ENCODE measurements at places on chromosomes 6 and 20.

DNA sequence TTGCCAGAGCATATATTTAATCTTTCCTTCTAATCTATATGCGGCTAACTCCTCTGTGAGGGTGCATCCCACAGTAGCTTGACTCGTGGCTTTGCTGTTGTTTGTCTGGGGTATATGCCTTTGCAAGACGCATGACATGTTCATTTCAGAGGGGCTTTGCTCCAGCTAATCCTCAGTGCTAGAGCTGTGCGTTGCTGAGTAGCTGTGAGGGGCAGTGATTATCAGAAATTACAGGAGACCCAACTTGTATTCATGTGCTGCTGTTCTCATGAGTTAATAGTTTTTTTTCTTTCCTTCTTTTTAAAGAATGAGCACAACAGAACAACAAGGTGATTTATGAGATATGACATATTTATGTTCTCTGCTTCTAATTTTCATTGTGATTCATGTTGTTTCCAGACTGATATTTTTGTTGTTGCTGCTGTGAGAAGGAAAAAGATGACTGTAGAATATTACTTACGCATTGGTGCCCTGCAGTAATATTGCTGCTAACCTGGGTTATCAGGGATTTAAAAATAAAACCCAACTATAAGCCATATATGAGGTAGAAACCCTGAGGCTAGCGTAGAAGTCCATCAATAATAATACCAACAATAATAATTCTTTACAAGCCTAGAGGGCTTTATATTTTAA is 168.3 kb downstream of the KLHL32 start:
- no peak for DNase-seq

DNA sequence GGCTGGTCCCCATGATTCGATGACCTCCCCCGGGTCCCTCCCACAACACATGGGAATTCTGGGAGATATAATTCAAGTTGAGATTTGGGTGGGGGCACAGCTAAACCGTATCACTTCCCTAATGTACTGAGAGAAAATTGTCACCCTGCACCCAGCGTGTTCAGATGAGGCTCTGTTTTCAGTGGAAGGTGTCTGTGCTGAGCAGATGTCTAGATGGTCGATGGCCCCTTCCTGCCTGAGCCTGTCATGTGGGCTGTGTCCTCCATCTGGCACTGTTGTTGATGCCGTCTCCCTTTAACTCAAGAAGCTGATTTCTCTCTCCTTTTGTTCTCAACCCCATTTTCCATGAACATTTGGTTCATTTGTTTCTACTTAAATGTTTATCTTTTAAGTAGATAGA is 37.0 kb downstream of the TMEM181 start:
- DNase-seq: no peak

- DNase-seq: no peak
Observed at GRCh38 chr6:142631517-142632385, 313.2 kb downstream of the HIVEP2 start.

- DNase-seq: no peak
Observed at GRCh38 chr6:55199239-55199638, 24.9 kb downstream of the HCRTR2 start.

DNA sequence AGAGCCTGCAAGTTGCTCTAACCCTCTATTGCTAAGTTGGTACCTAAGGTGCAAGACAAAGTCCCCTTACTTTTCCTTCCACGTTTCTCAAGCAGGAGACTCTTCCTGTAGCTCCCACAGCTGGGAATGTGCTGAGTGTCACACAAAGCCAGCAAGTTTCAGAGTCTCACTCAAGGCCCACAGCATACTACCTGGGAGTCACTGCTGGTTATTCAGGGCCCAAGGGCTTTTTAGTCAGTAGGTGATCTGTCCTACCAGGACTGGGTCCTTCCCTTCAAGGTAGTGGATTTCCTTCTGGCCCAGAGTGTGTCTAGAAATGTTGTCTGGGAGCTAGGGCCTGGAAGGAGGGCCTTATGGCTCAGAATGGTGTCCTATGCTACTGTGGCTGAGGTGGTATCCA is 261.9 kb upstream of the CITED2 start:
- DNase-seq: no peak

DNA sequence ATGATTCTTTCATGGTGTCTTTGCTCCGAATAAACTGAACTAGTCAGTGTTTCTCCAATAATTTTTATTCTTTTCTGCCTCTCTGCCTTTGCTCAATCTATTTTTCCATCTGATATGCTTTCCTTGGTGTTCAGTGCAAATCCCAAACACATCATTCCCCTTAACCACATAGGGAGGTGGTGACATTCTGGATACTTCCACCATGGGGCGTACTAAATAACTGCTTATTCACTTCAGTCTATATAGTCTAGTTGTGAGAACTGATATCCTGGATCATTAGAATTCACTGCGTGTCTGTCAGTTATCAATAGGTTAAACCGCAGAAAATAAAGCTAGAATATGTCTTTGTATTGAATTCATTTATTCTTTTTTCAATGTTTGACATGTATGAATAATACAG is 83.1 kb downstream of the KCNQ5 start:
- no peak for DNase-seq

DNA sequence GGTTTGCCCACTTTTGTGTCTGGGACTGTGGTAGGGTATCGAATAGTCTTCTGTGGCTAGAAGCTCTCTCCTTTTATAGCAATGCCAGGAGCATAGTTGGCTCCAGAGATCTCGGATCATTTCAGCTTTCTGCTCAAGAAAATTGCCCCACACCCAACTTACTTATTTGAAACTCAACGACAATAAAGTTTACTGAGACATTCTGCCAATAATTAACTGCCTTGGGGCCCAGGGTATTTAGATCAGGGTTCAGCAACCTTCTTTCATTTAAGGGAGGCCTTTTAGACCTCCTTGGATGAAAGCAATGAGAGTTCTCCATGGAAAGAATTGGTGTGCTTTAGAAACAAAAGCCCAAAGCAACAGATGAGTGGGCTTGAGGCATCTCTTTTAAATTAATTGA is 53.8 kb upstream of the GMPR start:
- no peak for DNase-seq

DNA sequence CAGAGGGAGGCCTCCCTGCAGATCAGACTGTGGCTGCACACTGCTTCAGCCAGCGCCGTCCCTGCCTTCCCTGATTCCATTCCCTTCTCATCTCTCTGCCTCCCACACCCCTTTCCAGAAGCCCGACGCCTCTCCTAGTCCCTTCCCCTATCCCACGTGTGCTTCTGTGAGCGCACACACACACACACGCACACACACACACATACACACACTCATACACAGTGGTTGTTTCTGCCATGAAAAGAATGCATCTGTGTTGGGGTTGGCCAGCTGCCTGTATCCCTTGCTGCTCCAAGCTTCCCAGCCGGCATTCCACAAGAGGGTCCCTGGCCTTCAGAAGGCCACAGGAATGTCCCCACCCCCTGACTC is 51.7 kb downstream of the MOCS1 start:
- no peak for DNase-seq

- DNase-seq: peak; percentile 33
Observed at GRCh38 chr6:52049252-52050050, 38.0 kb downstream of the PKHD1 start.

- DNase-seq: no peak
Observed at GRCh38 chr6:135322427-135323201, 141.5 kb downstream of the MYB start.

DNA sequence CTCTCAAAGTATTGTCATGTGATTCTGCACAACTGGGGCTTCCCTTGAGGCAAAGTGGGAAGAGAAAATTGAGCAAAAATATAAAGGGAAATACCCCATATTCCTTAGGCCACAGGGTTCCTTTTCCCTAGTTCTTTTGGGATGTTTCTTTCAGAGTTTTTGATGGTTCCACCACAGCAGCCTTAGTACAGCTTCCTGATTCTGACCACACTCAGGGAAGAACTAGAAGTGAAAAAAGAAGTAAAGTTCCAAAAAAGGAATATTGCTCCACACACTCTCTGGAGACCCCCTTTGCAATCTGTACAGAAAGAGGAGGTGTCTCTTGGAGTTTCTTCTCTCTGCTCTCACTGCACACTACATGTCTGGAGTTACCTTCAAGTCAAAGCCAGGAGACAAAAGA is 27.9 kb upstream of the HLA-DQA2 start:
- no peak for DNase-seq

GRCh38 chr20:63675681-63676368 is 17.7 kb downstream of the RTEL1 start:
- DNase-seq: no peak

DNA sequence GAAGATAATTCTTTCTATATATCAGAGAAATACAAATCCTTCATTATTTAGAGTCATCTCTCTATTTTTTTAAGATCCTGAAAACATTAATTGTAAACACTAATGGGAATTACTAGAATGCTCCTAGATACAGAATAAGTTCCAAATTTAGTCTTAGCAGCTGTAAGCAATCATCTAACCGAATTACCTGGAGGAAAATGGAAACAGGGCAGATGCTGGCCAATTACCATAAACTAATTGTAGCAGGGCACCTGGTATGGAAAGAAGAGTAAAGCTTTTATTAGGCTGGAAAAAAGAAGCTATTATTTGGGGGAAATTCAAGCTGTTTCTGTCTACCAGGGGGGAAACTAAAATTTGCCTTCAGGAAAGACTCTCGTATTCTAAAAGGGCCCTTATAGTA is 257.5 kb downstream of the MMUT start:
- DNase-seq: no peak

- no peak for DNase-seq
Observed at GRCh38 chr20:43432498-43432897, 25.2 kb upstream of the SRSF6 start.

DNA sequence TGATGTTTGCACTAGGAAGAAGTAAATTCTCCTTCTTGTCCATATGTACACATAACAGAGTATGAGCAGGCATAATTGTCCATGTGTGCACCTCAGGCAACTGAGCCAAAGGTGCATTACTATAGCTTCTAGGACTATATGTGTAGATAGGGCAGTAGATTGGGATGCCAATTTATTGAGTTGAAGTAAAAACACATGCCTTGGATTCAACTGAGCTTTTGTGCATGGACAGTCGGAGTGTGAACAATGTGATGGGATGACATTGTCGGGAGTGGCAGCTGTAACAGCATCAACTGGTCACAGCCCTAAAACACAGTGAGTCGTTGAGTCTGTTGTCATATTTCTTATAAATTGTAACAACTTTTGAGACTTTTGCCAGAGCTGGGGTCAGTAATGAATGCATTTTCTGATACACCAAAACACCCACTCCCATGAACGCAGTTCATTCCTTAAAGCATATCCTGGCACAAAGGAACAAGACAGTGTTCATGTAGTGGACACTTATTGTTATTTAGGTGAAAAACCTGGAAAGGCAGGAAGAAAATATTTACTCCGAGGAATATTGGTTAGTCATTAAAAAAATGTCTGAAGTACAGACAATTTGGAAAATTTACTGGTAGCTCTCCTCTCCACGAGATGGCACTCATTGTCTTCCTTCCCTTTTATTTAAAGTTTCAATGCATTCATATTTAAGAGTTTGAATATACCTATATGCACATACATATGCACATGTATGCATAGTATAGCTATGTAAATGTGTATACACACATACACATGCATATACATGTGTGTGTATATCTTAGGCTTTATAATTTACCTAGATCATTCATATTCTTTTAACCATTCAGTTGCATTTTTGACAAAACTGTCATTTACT is 302.0 kb upstream of the STXBP5 start:
- no peak for DNase-seq

DNA sequence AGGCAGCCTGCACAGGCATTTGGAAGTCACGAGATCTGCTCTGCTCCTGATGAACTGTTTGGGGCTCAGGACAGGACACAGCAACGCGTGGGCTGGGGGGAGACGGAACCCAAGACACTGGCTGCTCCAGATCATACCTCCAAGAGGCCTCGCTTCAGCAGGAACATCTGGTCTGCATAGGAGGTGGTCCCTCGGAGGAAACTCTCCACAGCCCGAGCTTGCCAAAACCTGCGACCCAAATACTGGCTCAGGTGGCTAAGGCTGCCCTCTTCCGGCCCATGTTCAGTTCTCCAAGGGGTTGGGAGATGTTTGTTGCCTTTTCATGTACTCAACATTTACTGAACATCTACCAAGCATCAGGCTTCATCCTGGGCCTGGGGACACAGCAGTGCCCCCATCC is 51.7 kb downstream of the MYH7B start:
- DNase-seq: no peak

DNA sequence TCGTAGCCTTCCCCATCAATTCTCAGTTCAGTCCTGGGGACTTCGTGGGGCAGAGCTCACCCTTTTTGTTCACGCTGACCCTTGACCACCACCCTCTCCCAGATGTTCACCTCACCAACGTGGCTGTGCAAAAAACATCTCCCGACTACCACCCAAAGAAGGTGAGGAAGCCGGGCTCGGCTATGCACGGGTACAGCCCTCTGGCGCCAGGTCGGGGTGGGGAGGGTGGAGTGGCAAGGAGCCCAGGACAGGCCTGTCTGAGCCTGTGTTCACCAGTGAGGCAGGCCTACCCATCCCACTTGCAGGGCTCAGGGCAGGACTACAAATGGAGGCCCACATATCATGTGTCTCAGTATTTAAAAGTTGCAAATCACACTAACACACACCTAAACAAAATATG is 18.1 kb downstream of the PDRG1 start:
- no peak for DNase-seq

DNA sequence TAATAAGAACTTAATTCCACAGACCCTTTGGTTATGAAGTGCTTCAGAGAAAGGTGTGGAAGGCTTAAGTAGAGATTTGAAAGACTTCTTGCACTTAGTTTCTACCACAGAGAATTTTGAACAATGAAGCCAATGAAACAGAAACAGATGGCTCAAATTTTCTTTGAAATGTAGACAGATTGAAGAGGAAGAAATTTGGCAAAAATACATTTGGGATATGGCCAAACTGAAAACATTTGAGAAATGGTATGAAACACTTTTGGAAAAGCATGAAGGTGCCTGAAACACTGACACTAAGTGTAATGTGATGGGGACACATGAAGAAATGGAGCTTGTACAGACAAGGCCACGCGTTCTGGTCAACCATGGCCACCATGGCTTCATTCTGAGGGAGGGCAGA is 272.4 kb upstream of the EXOC2 start:
- no peak for DNase-seq

- DNase-seq: no peak
Observed at GRCh38 chr6:34223381-34223955, 13.2 kb upstream of the HMGA1 start.

DNA sequence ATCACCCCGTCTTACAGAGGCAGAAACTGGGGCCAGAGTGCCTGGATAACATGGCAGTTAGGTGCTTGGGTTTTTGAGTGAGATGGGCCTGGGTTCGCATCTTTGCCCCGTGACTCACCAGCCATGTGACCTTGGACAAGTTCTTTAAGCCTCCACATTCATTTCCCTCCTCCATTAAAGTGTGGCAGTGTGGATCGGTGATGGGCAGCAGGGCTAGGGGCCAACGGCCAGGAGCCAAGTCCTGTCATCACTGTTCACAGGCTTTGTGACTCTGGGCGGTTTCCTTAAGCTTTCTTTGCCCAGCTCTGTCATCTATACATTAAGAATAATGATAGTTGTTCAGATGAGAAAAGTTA is 85.5 kb upstream of the PMEPA1 start:
- DNase-seq: no peak

DNA sequence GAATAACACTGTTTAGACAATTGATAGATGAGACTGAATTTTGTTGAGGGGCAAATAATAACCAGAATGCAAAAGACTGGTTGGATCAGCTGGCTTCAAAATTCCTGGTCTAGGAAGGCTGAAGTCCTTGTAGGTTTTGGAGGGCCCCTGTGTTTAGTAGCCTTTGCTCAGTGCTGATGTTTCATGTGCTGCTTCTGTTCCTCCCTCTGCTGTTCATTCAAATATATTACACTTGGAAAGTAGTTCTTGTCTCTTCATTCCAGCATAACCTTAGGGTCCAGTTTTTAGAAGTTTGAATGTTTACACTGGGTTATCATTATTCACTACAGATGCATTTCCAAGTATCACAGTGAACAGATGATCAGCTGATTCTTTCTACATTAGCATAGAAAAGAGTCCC is 72.5 kb downstream of the FLRT3 start:
- DNase-seq: peak; percentile 5

GRCh38 chr6:10406556-10406955 is 8.3 kb downstream of the TFAP2A start:
- DNase-seq: no peak

Measured in iPS DF 6.9 (cell line).